ENCODE measurements at places on chromosomes 6 and 20.
A peak's percentile ranks its signal among the peaks of the same experiment; 100 is the strongest.

GRCh38 chr6:136772685-136773472 is 19.4 kb downstream of the MAP3K5 start:
- DNase-seq = no peak

GRCh38 chr20:33010133-33010504 is 2.6 kb downstream of the BPIFB2 start:
- no peak for DNase-seq

DNA sequence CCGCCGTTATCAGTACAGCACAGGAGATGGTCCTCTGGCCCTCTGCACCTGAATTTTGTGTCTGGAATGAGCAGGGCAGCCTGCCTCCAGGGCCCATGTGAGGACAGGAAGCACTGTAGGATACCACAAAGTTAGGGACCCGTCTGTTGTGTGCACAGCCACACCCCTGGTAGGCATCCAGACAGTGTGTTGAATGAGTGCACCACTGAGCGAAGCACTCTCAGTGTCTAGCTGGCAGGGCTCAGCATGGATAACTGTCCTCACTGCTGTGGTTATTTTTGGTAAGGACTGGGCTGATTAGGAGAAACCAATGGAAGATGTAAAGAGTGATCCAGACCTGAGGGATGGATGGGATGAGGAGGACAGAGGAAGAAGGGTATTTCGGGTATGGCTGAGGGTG is 178.7 kb downstream of the CLIC5 start:
- DNase-seq = no peak

- no peak for DNase-seq
These were observed 336.7 kb downstream of the DHX35 start for GRCh38 chr20:39298571-39299506.

- DNase-seq = no peak
These were observed 26.9 kb downstream of the SLC17A2 start for GRCh38 chr6:25903467-25904099.

GRCh38 chr6:158249340-158249836 is 62.9 kb upstream of the TULP4 start:
- DNase-seq = no peak

GRCh38 chr20:11378252-11378651 is 539.4 kb upstream of the BTBD3 start:
- no peak for DNase-seq

DNA sequence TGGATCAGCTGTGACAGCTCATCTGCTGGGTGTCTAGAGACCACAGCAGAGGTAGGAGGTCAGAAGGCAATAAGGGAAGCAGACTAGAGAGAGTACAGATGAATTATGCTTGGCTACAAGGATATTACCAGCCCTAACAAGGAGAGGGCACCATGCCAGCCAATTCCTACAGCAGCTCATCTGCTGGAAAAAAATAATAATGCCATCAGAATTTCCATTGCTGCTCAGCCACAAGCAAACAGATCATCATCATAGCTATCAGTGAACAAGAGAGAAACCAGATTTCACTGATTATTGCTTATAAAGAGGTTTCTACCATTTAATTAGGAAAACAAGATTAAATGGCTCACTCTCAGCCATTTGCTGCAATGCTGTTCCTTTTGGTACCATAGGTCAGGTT is 66.5 kb downstream of the PSMG4 start:
- no peak for DNase-seq

- DNase-seq = no peak
These were observed 539.1 kb downstream of the CD83 start for GRCh38 chr6:14656649-14657048.

DNA sequence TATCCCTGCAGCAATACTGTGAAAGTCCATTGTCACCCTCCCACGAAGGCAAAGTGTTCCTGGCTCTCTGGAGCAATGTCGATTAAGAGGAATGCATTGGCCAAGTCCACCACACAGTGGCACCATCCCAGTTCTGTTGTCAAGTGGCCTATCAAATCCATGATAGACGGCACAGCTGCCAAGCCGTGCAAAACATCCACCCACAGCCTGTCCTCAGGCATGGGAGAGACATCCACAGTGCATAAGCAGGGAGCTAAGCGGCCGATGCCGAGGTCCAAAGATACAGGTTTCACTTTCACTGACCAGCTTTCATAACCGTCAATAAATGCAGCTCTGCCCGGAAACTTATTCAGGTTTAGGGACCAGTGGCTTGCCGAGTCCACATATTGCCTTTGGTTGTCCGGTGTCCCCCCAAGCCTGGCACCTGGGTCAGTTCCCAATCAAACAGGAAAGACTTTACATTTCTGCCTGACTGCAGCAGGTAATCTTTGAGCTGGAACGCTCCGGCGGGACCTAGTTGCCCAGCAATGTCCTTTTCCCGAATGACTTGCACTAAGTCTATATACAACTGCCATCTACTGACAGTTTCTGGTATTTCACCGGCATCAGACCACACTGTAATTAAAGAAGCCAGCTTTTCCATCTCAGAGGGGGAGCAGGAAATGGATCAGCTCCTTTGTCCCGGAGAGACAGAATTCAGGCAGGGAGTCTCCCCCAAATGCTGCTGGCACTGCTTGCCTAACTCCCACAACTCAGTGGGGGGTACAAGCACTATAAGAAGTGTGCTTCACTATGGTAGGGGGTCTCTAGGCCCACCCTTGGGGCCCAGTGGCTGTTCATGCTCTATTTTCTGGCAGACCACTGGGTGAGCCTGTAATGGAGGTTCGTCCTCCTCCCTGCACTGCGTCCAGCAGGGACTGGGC is 6.3 kb downstream of the ZKSCAN3 start:
- peak; percentile 35 for DNase-seq

DNA sequence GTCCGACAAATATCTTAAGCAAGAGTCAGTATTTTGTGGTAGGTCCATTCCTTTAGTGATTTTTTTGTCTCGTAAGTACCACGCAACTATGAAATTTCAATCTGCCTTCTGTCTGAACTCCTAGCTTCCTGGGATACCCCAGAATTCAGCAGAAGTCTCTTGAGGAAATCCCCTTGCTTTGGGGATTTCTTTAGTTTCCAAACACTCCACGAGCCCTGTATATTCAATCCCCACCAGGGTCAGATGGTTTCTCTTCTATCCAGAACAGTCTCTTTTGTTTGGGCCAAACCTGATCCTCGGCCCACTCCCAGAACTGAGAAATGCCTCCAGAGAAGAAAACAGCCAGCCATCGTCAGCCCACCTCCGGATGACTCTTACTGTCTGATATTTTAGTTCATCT is 113.0 kb downstream of the CHD6 start:
- DNase-seq = no peak

GRCh38 chr20:51695574-51696303 is 72.5 kb downstream of the ATP9A start:
- DNase-seq = no peak

- DNase-seq = no peak
These were observed 53.4 kb upstream of the RALGAPA2 start for GRCh38 chr20:20765696-20766365.

DNA sequence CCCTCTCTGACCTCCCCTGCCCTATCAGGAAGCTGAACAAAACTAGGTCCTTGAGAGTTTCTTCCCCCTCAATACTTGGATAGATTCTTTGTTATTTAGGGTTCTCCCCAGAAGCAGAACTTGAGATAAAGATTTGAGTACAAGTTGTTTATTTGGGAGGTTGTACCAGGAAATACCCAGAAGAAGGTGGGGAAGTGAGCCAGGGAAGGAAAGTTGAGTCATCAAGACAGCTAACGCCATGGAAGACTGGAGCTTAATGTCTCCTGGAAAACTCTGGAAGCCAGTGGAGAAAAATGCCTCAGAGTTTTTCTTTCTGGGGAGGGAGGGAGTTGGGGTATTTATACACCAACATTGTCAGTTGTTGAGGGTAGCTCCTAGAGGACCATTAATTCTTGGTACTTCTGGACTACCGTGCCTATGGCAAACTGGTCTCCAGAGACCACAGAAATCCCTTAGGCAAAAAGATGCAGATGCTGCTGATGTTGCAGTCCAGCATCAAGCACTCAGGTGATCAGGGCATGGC is 102.6 kb upstream of the ZFP64 start:
- no peak for DNase-seq

DNA sequence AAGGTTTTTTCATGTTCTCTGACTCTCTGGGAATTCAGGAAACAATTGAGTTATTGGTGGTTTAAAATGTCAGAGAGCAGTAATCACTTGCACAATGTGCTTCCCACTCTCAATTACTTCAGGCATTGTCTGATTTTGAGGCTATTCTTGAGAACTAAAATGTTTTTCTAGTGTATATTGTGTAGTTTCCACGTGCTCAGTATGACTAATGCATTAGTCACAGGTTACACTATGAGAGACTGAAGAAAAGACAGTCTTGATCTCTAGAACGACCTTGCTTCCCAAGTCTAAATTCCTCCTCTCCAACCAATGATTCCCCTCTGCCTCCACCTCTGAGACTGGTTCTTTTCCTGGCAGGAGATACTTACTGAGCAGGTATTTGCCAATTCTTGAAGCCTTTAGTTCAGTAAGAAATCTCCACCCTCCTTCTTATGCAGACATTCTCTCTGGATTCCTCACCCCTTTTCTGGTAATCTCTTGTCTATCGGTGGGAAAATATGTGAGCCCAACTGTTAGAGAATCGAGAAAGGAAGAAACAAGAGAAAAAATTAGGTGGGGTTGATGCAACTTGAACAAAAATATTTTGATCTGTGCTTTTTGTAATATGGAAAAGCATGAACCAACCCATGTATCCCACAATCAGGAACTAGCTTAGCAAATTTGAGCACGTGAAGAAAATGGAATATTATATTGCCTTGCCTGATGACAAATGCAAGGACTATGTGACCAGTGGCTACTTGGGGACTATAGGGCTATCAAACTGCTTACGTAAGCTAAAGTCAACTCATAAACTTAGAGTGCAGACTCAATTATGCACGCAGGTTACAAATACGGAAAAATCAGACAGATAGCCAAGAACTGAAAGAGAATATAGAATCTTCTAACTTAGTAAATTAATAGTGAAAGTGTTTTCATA is 61.1 kb upstream of the SLC22A16 start:
- DNase-seq = no peak

- no peak for DNase-seq
These were observed 67.9 kb upstream of the E2F3 start for GRCh38 chr6:20333721-20334269.

DNA sequence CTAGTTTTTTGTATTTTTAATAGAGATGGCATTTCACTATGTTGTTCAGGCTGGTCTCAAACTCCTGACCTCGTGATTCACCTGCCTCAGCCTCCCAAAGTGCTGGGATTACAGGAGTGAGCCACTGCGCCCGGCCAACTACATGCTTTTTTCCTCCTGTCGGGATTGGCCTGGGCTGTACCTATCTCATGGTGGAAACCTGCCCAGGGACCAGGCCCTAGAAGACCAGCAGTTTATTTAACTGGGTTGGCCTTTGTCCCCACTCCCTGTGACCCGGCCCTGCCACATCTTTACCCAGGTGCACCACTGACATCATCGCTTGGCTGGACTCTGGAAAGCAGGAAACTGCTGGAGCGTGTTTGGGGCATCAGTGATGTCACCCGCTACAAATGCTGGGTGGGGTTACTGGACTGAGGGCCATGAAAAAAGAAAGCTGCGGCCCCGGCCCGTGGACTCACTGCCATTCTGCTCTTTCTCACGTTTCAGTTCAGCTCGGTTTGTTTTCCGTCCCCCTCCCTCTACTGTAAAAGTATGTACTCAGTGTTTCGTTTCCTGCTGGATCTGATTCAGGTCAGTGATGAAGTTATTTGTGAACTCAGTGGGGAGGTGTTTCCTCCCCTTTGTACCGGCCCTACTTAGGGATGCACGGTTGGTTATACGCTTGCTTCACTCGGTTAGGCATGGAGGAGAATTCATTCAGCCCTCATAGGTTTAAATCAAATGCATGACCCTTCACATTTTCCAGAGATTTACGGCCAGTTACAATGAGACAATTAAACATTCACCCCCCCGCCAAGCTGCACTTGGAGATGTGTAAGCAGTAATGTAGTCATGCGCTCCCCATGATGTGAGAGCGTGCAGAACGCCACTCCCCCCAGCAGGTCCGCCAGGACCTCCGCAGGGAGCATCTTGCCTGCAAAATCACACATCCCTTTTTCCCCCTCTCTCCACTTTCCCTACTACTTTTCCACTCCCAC is 179.3 kb downstream of the MTHFD1L start:
- no peak for DNase-seq

DNA sequence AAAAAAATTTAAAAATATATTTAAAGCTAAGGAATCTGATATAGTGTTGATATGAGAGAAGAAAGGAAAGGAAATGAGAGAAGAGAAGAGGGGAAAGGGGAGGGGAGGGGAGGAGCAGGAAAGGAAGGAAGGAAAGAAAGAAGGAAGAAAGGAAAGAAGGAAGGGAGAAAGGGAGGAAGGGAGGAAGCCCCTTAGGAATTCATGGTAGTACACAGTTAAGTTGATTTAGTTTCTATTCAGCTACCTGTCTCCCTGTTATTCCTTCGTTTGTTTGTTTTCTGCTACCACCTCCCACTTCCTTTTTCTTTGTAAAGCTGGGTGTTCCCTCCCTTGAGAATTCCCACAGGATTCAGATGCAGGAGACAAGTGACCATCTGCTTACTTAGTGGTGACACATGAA is 1025.4 kb upstream of the FLRT3 start:
- DNase-seq = no peak

GRCh38 chr6:130152908-130153510 is 69.7 kb downstream of the SAMD3 start:
- no peak for DNase-seq

Measured in GM19239 (cell line).